ENCODE measurements at places on chromosomes 11 and 22.

DNA sequence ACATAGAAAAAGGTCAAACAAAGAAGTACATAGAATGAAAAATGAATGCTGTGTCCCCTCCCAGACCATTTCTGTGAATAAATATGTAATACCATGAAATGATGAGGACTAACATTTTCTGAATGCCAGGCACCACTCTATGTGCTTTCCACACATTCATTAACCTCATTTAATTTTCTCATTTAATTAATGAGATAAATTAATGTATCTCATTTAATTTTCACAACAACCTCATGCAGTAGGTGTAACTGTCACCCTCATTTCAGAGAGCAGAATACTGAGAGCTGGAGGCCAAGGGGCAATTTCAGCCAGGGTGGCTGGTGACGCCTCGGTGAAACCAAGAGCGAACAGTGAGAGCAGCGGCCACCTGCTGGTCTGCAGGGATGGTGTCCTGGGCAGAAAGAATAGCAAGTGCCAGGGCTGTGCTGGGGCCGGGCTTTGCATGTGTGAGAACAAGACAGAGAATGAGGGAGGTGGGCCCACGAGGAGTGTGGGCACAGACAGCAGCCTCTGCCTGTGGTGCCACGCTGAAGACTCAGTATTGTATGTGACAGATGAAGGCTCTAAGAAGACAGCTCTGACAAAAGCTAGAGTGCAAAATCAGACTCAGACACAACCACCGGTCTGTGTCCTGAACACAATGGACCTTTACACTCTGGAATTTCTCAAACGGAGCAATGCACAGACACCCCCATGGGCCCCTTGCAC, 1.8 kb upstream of the SERPIND1 start:
- no peak for DNase-seq

DNA sequence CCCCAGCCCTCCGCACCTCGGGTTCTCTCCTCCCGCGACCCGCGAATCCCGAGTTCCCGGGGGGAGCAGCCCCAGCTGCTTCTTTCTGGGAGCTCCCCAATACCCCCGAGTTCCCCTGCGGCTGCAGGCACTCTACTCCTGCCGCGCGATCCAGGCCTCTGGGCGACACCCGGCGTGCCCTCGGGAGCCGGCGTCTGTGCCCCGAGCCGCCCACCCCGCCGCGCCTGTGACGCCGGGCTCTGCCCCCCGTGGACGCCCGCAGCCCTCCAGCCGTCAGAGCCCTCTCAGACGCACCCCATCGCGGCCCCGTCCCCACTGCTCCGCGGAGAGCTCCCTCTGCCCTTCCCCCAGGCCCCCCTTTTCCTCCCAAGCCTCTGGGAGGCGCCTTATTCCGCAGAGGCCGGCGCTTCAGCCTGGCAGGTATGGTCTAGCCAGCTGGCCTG, 422 bp downstream of the GLB1L2 start:
- peak; percentile 35 for DNase-seq

DNA sequence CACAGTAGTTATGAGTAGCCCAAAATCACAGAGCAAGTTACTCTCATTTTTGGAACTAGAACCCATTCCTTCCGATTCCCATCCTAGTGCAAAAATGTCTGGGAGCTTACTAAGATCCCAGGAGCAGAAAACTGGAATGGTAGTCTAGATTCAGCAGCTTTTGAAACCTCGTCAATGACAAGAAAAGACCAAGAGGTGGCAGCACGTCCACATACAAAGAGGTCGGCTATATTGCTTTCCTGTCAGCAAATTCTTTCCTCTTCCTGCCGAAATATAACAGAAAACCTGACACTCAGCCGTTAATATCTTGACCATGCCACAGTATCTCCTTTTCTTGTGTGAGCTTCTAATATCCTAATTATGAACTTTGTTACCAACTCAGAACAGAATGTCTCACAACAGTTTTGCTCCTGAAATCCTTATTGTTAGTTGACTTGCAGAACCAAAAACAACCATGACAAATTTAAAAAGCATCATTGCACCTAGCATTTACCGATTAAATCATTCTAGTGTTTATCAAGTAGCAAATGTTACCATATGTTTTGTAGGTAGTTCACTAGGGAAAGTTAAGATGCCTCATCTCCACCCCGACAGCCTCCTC, 92.8 kb upstream of the OR9G4 start:
- peak; percentile 76 for DNase-seq

DNA sequence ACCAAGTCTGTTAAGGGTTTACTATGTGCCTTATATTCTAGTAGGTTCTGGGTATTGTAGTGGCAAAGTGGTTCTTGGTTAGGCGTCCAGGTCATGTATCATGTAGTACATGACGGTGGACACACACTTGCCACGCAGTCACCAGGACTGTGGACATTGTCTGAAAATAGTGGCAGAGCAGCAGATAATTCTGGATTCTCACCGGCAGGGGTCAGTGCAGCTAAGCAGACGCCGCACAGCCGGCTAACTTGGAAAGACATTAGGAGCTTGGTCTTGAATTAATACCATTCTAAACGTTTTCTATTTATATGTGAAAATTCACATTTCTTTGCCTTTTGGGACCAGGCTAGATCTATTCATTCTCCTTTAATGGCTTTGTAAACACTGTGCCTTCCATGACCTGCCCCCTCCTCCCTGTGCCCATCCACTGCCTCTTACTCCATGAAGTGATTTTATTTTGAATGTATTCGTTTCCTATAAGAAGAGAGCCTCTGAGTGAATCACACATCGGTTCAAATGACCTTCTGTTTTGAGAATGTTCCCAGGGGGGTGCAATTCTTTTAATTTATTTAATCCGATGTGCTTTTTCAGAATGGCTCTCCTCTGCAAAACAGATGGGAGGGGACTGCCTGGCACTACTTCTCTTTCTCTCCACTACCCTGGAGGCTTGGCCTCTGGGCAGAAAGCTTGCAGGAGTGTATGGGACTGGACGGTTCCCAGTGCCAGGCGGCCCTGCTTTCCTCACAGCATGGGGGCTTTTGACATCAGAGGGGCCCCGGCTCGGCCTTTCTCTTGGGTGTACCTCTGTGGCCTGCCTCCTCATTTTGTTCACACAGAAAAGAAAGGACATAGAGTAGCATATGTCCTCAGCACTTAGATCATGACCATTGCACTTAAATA, 378.0 kb downstream of the NTM start:
- peak; percentile 74 for DNase-seq

DNA sequence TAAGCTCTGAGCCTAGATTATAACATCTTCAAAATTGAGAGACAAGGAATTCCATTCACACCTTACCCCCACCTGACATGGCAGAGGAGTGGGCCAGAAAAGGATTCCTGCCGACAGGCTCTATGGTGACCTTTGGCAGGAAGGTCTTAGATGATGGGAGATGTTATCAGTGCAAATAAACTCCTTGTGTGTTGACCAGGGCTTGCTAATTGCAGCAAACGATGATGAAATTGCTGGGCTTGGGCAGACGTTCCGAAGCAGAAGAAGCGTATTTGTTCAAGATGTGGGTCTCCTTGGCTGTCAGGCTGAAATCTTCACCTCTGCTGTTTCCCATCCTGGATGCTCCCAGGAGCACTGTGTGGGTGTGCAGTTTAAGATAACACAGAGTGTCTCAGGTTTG, 183.7 kb upstream of the CADM1 start:
- no peak for DNase-seq

DNA sequence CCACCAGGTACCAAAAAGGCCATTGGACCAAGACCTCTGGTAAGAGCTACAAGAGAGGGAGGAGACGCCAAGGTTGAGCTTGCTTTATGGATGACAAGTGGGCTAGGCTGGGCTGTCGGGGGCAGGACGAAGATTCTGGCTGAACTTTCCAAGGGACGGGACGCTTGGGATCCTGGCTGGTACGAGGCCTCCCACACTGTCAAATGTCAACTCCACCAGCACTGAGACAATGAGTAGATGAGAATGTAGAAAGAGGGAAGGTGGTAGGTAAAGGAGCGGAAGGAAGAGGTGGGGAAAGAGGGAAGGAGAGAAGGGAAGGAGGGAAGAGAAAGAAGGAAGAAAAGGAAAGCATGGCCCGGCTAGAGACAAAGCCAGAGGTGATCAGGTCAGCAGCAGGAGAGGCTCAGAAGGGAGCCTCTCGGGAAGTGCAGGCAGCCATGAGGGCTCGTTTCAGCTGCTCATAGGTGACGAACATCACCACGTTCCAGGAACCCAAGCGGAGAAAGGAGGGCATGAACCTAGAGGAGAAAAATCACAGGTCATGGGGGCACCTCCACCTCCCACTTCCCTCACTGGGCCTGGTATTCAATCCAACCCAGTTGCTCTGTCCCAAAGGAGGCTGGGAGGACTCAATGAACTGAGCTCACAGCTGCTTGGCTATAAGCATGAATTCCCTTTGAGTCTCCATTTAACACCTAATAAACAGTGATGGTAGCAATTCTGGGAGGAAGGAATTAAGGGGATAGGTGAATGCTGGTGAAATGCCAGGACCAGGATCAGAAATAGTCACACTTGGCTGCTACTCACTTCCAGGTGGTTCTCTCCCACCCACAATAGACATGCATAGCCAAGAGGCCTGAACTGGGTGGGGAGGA, 7.8 kb downstream of the UCP2 start:
- no peak for DNase-seq

Data from brain (organoid and tissue), 16 donors.